ENCODE measurements at places on chromosomes 1 and 21.

DNA sequence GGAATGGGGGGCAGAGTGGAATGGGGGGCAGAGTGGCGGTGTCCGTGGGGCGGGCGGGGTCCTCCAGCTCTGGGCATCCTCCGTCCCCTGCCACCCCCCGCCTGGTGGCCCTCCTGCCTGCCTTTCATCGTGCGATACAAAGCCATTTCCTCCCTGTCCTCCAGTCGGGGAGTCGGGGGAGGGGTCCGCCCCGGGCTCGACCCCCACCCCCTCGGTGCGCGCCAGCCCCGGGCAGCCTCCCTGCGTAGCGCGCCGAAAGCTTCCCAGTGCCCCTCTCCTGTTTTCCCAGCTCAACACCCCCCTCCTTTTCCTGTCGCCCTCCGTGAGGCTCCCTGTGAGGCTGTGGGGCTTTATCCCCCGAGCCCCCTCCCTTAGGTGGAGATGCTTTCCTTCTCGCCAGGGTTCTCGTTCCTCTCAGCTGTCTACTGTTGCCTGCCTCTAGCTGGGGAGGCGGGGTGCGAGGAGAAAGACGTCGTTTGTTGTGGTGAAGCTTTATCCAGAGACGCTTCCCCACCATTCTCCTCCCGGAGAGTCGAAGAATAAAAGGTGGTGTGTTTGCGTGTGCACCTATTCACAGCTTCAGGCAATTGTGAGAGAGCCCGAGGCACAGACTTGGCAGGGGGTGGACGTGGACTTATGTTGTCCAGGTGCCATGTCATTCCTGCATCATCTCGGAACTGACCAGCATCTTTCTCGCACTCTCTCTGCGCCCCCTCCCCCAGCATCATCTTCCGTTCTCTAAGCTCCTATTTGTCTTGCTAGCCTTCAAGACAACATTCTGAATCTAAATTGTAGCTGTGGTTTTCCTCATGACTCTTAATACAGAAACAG lies 848 bp downstream of the DNM3 start:
- no peak for DNase-seq

DNA sequence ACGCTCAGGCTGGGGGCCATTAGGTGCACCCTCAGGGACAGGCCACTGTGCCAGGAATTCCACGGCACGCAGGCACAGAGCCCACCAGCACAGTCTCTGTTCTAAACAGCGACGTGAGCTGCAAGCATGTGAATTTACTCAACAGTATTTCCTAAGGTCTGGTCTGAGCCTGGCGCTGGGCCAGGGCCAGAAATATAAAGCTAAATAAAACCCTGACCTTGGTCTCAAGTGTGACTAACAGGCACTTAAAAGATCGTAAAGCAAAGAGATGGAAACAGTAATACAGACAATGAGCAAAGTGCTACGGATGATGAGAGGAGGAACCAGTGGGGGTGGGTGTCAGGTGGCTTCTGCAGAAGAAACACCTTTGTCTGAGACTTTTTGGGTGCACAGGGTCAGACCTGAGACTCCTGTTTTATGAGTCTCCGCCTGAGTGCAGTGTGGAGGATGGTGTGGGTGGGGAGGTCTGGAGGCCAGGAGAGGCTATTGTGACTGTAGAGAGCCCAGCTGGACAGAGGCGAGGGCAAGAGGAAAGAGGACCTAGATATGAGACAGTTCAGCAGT lies 53.4 kb upstream of the EDN2 start:
- peak; percentile 93 for DNase-seq

DNA sequence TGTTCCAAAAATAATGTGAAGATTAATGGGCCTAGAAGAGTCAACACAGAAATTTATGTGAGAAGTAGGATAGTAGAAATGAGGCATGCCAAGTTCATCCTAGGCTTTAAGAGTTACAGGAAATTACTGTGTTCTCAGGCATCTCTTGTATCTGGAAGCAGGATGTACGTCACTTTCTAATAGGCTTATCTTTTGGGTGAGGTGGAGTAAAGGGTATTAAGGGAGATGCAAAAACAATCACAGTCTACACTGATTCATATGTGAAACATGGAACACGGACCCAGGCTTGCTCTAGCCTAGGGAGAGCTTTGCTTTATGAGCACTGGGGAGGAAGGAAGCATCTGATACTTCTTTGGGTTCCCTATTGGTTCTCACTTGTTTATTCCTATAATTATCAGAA lies 84.5 kb upstream of the RGS4 start:
- peak; percentile 53 for DNase-seq

GRCh38 chr1:39076127-39076798 lies 50.1 kb downstream of the NDUFS5 start:
- DNase-seq: peak; percentile 58

- DNase-seq: no peak
These were observed 13.7 kb downstream of the RHEX start for GRCh38 chr1:206066479-206067171.

DNA sequence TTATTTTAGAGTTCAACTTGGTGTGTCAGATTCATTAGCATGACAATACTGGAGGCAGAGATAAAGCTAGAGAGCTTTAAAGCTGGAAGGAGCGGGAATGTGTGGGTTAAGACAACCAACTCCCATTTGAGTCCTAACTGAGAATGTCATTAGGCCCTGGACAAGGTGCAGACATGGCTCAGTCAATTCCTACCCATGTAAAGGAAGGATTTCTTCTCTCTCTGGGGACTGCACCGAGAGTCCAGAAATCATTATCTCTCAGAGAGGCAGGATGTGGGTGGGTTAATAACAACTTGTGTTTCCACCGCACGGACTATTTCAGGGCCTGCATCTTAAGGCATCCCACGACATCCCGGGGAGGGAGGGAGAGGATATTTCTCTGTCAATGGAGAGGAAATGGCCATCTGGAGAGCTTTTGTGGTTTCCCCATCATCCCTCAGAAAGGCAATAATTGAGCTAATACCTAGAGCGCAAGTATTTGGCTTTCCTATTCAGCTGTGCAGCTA lies 46.7 kb upstream of the SARS1 start:
- peak; percentile 58 for DNase-seq

GRCh38 chr1:17093822-17094393 lies 25.3 kb downstream of the PADI2 start:
- no peak for DNase-seq

DNA sequence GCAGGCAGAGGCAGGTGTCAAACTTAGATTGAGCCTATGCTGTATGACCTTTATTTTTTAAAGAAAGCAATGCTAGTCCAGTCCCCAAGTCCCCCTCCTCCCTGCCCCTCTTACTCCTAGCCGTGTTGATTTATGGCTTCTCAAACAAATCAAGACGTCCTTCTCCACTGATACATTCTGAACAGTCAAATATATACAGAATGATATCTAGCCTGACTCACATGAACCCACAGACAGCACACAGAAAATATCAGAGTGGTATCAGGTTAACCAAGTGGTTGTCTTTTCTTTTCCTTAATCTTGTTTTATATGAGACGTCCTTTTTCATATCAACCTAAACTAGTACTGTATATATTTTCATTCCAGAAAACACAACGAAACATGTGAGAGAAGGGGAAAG lies 13.4 kb downstream of the DAB1 start:
- DNase-seq: no peak

GRCh38 chr1:111989531-111990025 lies at the start of gene KCND3:
KCND3 (minus strand) TSS chr1:111989668.
- peak; percentile 14 for DNase-seq

DNA sequence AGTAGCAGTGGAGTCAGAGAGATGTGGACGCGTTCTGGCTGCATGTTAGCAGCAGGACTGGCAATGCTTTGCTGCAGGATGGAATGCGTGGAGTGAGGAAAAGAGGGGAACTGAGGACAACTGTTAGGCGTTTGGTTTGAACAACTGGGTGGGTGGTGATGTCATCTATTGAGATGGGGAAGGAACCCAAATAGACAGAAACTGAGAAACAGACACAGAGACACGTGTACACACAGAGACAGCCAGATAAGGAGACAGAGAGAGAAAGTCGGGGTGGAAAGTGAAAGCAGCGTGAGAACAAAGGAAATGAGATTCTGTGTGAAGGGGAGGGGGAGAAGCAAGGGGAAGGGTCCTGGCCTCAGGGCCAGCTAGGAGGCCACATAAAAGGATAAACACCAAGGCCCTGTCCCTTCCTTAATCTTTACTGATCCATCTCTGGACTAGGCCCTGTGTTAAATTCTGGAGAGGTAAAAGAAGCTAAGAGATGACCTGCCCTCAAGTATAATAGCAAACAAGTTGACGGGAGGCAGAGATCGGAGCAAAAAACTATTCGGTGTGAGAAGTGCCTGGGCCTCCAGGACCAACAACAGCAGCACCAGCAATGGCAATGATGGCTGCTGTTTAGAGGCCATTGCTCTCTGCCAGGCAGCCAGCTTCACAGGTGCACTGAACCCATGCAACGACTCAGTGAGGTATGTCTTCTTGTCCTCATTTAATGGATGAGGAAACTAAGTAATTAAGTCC lies 31.6 kb downstream of the VWA5B1 start:
- DNase-seq: no peak

- no peak for DNase-seq
These were observed 68.8 kb upstream of the ARID1A start for GRCh38 chr1:26626994-26627393.

- no peak for DNase-seq
These were observed 10.4 kb downstream of the CLEC20A start for GRCh38 chr1:178486100-178487069.

GRCh38 chr21:36320421-36321324 lies 676 bp downstream of the MORC3 start:
- DNase-seq: peak; percentile 73

GRCh38 chr1:97385536-97386277 lies 535.1 kb downstream of the DPYD start:
- DNase-seq: no peak

- DNase-seq: peak; percentile 65
These were observed at the start of gene MX1 for GRCh38 chr21:41425954-41426675. MX1 (plus strand) TSS chr21:41426239; CDS start chr21:41432071, 5,832 bp downstream.

Data from fibroblast of villous mesenchyme (primary cell).